Astrocyte (in vitro differentiated cells and primary cell): ENCODE measurements at places on chromosomes 1 and 21.

DNA sequence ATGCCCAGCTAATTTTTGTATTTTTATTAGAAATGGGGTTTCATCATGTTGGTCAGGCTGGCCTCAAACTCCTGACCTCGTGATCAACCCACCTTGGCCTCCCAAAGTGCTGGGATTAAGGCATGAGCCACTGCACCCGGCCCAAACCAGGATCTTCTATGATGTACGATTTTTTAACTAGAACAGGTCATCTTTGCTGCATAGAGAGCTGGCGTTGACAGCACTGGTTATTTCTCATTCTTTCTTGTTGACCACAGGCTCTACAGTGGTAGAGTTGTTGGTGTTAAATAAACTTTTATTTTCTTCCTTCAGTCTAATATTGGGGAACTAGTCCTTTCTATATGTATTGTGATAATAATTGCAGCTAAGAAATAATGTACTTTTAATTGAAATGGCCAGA, 3.8 kb upstream of the MAB21L3 start:
- DNase-seq, result no peak

DNA sequence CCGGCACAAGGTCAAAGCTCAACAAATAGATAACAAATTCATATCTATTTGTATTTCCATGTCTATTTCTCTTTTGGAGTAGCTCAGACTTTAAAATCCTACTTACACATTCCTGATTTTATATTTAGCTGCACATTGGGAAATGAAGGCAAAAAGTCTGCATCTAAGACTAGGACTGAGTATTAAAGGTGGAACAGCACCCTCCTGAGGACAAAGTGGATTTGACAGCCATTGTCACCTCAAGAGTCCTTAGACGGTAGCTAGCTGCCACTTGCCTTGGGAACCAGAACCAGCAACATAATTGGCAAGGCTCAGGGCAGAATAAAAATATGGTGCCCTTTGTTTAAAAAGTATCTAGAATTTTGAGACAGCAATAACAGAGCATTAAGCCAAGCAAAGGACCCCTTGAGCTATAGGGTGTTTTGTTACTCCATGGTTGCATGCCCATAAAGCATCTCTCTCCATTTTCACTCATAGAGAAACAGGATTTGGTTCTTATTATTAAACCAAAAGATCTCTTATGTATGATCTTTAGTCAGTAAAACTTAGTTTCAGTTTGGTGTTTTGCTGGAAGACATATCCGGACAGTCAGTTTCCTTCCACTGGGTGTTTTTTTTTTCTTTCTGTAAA, 30.0 kb upstream of the SGIP1 start:
- DNase-seq, result peak; percentile 40

DNA sequence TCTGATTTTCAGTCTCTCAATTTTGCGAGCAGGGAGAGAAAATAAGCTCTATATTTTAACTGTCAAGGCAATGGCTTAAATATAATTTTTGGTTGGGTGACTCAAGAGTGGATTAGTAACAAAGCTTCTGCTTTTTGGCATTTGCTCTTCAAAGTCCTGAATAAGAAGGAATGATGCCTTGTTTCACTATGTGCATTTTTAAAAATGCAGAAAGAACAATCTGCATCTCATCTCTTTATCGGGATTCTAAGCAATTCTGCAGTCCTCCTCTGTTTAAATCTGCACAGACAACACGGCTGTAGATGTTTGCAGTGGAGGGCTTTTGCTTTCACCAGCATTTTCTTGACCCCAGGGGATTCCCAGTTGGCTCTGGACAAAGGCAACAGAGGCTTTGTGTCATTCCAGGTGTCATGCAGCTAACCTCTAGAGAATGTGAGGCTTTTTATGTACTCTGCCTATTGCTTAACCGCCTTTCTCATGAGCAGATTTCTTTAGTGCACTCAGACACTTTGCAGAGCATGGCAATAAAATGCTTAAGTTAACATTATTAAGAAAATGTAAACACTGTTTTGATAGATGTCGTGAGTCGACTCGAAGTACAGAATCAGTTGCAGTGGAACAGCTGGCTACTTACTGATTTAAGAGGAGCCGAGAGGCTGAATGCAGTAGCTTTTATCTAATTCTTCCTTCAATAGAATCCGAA, 783.2 kb upstream of the NEGR1 start:
- no peak for DNase-seq

GRCh38 chr1:231057410-231057809, 17.4 kb upstream of the FAM89A start:
- no peak for DNase-seq

GRCh38 chr1:62356257-62356835, 37.1 kb upstream of the KANK4 start:
- peak; percentile 88 for DNase-seq

- no peak for DNase-seq
Observed at GRCh38 chr1:147633759-147634158, 36.6 kb downstream of the ACP6 start.
